AG08395 (cell line): ENCODE measurements at places on chromosomes 4 and X.

- DNase-seq: peak; percentile 64
Measured at GRCh38 chrX:57821703-57822387, 88.4 kb downstream of the ZXDA start.

GRCh38 chr4:96352051-96352517 lies 512.2 kb downstream of the PDHA2 start:
- DNase-seq: no peak

DNA sequence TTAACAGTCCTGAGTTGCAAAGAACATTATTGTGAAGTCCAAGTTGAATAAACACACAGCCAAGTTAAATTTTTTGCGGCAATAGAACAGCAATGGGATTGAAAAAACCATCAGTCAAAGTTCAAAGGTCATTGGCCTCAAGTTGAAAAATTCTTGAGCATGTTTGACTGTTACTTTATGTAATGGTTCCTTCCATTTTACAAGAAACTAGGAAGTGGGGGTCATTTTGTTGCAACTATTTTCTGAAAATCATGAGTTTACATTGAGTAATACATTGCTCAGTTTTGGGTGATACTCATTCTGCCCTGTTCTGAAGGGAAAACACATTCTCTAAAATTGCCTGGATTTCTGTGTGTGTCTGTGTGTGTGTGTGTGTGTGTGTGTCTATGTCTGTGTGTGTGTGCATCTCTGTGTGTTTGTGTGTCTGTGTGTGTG lies 5.2 kb upstream of the IRF2 start:
- DNase-seq: no peak

- DNase-seq: no peak
Measured at GRCh38 chrX:113389846-113390245, 549.2 kb upstream of the AMOT start.

- no peak for DNase-seq
Measured at GRCh38 chrX:153468008-153468580, 2.3 kb downstream of the HAUS7 start.

GRCh38 chrX:56029691-56030090 lies 202.5 kb upstream of the KLF8 start:
- DNase-seq: no peak

DNA sequence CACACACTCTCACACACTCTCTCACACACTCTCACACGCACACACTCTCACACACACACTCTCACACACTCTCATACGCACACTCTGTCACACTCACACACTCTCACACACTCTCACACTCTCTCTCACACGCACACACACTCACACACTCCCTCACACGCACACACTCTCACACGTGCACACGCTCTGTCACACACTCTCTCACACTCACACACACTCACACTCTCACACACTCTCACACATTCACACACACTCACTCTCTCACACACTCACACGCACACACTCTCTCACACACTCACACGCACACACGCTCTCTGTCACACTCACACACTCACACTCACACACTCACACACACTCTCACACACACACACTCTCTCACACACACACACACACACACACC lies 43.0 kb upstream of the DCTD start:
- no peak for DNase-seq

- DNase-seq: peak; percentile 36
Measured at GRCh38 chr4:41632481-41633073, 94.6 kb downstream of the LIMCH1 start.

DNA sequence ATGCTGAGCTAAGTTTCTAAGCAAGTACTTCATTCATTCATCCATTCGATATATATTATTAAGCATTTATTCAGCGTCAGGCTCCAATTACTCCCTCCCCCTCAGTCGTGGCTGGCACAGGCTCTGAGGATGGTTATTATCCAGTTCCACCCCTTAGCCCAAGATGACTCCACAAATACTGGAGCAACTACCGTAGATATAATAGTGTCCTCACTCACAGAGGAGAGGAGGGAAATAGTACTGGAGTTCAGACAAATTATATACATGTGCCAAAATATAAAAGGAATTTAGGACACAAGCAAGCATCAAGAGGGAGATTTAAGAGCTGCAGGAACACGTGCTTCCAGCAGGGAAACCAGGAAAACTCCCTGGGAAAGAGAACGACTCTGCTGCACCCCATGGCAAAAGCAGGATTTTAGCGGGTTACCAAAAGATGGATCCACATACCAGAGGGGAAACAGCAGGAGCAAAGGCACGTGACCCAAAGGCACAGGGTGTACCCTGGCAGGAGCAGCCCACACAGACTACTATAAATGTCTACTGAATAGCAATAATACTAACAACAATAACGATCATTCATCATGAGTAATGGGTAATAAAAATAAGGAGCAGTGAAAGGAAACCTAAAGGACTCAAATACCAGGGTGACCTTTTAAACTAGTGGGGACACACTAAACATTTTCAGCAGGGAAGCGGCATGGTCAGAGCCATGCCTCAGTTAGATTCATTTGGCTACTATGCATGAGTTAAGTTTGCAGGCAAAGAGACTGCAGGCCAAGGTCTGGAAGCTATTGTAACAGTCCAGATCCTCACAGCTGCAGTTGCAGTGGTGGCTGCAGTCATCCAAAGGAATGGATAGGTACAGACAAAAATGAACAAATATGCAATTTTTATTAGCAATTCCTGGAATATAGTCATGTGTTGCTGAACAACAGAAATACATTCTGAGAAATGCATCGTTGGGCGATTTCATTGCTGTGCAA lies 153.7 kb downstream of the APBB2 start:
- peak; percentile 41 for DNase-seq

DNA sequence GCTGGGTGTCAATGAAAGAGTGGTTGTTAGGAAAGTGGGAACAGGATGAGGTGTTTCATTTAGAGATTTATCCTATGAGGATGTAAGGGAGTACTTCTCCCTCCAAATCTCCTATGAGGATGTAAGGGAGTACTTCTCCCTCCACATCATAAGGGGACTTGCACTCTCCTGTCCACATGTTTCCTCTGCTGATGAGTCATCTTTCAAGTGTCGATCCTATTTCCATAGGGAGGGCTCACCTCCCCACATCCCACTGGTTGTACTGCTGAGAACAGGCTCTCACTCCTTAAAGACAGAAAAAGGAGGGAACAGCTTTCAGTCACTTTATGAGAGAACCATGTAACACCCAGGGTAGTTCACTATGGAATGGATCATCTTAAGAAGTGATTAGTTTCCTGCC lies 65.0 kb downstream of the INPP4B start:
- DNase-seq: no peak

DNA sequence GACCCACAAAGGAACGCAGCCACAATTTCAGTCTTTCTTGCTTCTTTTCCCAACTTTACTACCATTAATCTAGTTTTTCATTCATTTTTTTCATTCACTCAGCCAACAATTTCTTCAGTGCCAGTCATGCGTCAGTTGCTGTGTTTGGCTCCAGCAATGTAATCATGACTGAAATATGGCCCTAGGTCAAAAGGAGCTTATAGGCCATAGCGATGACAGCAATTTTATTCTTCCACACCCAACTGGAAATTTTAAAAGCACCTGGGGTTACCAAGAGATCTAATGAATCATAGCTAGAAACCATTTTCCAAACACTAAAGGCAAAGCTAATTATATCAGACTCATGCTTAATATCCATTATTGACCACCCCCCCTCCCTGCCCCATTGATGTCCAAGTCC lies 29.8 kb upstream of the C1QTNF7 start:
- DNase-seq: no peak

- DNase-seq: no peak
Measured at GRCh38 chr4:9918484-9918883, 102.8 kb downstream of the SLC2A9 start.

GRCh38 chrX:46059316-46059715 lies 485.9 kb downstream of the ZNF674 start:
- DNase-seq: no peak

DNA sequence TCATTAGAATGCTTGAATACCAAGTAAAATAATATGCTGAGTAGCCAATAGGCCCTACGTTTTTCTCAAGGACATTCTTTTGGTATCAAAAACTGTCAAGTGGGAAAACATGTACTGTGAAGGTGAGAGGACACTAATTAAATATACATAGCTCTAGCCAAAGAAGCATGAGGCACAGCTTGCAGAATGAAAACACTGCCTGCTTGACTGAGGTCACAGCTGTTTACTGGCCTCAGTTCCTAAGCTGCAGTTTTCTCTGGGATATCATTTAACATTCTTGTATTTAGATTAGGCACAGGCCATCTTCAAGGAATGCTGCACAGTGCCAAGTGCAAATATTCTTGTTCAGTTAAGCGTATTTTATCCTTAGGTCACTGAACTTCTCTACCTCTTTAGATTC lies 78.6 kb downstream of the NAP1L3 start:
- DNase-seq: no peak

GRCh38 chrX:15680401-15680800 lies 15.8 kb upstream of the CLTRN start:
- no peak for DNase-seq

GRCh38 chr4:144562019-144562705 lies 83.8 kb upstream of the HHIP start:
- no peak for DNase-seq

DNA sequence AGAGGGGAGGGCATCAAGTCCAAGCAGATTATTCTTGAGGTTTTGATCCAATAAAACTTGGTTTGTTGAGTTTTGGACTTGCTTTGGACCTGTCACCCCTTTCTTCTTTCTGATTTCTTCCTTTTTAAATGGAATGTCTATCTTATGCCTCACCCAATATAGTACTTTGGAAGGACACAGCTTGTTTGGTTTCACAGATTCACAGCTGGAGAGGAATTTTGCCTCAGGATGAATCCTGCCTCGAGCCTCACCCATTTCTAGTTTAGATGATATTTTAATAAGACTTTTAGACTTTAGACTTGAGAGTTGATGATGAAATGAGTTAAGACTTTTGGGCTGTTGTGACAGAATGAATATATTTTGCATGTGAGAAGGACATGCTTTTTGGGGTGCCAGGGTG lies 136.9 kb upstream of the PDE5A start:
- DNase-seq: no peak

DNA sequence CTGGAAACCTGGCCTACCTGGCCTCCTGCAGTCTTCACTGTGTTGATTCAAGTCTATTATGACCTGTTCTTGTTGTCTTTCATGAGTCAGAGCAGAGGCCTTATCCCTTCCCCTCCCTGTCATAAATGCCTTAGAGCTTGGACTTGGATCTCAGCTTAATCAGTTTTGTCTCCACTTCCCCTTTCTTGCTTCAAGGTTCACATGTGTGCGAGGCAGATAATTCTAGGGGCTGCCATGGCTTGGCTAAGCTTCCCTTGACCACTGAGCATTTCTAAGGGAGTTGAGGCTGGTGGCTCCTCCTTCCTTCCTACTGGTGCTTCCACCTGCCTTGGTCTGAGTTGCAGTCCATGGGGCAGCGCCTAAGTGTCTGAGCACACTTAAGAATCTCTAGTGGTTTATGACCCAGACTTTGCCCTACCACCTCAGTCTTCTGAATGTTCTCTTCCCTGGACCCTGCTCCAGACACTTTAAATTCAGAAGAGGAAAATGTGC lies 1.7 kb upstream of the HEPH start:
- no peak for DNase-seq

GRCh38 chr4:68466185-68466584 lies 18.9 kb downstream of the TMPRSS11E start:
- peak; percentile 79 for DNase-seq

GRCh38 chr4:171857302-171858012 lies 44.3 kb downstream of the GALNTL6 start:
- no peak for DNase-seq

- DNase-seq: peak; percentile 29
Measured at GRCh38 chr4:154928640-154929257, 147.7 kb downstream of the RBM46 start.

DNA sequence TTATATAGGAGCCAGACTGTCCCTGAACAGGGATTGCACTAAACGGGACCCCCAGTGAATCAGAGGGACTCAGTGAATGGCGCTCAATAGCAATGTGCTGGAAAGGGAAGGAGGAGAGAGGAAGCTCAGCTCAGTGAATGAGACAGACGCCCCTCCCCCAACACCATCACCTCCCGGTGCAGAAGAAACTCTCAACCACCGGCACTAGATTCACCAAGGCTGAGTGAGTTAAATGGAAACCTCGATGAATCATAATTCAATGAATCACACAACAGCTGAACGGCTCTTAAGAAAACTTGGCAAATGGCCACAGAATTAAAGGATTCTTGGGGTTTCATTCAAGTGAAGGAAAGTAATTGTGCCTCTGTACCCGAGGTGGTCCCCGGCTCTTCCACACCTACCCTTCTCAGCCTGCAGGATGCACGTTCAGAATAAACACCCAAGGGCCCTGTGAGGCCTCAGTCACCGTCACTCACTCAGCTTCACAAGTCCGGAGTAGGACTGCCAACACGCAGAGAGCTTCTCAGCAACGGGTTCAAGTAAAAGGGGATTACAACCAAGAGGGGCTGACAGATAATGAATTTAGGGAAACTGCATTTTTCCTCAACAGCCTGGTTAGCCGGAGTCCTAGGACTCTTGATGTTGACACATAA lies 29.3 kb downstream of the CRMP1 start:
- DNase-seq: peak; percentile 63

DNA sequence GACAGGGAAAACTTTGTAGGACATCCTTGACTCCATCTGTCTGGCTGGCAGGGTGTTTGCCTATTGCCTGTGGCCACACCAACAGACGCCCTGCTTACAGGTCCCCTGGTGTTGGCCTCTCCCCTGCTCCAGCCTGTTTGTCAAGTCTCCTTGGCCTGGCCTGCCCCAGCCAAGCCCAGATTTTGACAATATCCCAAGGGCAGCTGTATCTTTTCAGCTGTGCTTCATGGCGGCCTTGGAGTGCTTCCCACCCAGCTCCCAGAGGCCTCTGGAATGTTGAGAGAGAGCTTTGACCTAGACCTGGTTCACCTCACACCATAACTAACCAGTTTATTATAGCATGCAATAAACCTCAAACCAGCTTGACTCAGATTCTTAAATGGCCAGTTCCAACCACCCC lies 204.0 kb upstream of the NHS start:
- DNase-seq: no peak

DNA sequence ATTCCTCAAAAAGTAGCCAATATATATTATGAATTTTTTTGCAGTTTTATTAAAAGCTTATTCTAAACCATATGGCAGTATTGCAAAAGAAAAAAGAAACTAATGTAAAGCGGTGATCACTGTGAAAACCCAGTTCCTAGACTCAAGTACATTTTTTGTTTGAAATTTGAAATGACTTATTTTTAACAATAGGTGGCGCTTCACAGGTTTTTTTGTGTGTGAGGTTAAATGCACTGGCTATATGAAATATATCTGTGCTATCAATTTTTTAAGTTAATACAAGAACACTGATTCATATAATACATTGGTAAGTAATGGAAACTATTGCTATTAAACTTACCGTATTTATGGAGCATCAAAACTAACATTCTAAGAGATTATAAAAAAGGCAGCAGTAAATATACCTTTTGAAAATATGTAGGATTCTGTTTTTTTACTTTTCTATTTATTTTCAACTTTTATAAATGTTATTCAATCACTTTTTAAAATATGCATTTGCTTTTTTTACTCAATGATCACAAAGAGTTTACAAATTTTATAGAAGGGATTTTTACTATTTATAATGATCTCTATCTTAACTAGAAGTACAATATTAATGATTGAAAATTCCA lies 5.6 kb upstream of the SPRY1 start:
- DNase-seq: no peak
